NCI-H2029 (cell line): ENCODE measurements at places on chromosomes 7 and 10.

DNA sequence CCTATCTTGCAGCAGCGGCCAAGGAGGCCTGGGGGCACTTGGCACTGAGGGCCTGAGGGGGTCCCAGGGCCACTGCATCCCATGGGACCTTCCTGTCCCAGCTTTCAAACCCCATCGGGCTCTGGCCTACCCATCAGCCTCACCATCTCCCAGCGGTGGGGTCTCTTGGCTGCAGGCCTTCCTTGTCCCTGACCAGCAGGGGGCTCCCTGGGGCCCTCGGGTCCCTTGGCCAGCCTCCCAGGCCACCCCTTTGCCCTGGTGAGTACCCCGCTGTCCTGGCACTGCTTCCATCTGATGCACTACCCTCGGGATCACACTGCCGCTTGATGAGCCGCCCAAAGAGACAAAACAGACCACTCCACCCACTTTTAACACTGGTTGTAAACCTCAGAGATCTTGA lies 43.5 kb downstream of the YKT6 start:
- DNase-seq = no peak

DNA sequence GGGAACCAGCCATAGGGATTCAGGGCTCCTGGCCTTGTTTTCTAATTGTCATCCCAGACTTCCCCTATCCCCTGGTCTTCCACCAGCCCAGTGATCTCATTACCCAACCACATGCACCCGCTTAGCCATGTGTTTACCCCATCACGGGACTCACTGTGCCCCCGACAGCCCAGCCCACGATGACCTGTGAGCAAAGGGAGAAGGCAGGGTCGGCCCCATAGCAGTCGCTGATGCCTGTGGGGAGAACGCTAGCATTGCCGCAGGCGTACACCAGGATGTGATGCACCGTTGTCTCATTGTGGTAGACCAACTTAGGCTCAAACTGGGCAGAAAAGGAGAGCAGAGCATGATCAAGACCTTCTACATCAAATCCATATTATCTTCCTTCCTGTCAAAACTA lies 14.0 kb downstream of the PRSS58 start:
- DNase-seq = no peak

DNA sequence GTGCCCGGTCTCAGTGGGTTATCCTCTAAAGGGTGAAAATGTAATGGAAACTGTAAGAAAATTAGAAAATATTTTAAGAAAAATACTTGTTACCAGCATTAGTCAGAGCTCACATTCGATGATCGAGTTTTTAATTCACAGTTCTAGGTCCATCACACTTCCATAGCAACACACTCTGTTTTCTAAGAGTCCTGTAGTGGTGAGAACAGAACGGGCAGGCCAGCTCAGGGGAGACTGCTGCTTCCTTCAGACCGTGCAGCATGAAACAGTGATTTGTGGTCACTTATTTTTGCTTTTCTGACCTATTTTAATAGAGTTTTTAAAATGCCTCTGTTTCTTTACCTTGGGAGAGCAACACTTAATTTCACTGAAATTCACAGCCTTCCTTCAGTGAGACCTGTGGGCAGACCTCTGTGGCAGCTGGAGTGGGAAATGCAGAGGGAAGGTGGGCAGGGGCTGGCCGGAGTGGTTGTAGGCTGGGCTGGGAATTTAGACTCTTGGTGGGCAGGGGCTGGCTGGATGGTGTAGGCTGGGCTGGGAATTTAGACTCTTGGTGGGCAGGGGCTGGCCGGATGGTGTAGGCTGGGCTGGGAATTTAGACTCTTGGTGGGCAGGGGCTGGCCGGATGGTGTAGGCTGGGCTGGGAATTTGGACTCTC lies 1.5 kb downstream of the SUN1 start:
- no peak for DNase-seq

DNA sequence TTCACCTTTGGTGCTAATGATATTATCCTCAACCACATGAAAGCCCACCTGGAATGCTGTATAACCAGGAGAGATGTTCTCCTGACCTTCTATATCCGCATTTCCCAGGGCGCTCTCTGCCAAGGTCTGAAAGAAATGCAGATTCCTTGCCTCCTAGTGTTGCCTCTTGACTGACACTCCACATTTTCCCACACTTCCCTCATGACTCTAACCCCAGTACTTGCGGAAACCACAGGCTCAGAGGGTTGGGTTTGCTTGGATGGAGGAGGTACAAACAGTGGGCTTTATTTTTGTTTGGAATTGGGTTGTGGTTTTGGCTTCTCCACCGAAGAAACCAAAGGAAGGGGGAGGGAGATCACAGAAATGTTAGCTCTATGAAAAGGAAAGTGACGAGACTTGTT lies 222.9 kb upstream of the CELF2 start:
- DNase-seq = no peak

DNA sequence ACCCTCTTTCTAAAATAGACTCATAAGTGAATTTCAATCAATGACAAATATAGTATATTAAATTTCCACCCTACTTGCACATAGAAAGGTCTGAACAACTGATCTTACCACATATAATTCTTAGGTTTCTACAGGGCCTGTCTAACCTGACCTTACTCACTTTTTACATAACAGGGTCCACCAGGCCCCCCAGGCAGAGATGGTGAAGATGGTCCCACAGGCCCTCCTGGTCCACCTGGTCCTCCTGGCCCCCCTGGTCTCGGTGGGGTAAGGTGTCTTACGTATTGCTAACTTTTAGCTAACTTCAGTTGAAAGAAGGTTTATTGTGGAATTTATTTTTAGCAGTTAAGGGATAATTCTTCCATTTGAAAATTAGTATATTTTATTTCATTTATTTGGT lies 5.3 kb downstream of the COL1A2 start:
- DNase-seq = no peak

- no peak for DNase-seq
Observed at GRCh38 chr7:48305661-48306060, 134.4 kb downstream of the ABCA13 start.

DNA sequence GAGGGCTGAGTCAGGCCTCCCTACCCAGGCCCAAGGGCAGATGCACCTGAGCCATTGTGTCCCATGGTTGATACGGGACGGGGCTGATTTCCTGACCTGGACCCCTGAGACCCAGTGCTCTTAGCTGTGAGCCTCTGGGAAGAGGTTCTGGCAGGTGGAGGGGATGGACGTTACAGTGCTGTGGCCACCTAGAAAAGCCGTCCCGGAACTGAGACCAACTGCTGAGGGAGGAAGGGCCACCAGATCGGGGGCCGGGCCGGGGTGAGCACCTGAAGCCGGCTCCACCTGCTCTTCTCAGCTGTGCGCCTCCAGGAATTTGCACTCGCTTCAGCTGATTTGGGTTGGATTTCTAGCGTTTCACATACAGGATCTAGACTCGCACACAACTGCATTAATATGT lies 35.4 kb downstream of the CHST12 start:
- DNase-seq = no peak

DNA sequence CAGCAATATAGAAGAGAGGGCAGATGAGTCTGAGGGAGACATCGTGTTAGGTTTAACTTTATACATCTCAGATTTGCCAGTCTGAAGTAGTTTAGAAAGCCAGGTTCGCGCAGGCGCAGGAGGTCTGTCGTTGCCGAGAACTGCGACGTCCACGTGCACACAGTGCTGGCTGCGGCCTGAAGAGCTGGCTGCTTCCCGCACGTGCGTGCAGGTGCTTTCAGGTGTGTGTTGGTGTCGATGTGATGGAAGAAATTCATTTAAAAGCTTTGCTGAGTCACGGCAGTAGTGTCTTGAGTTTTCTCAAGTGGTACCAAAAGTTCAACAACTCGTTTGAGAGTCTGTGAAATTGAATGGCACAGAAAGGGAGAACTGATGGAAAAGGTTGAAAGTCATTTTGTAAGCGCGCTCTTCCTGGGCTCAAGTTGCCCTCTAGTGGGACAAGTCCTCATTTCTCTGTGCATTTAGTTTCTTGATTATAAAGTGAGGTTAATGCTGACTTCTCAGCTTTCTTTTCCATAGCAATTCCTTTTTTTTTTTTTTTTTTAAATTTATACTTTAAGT lies 18.6 kb downstream of the WDR37 start:
- no peak for DNase-seq

- DNase-seq = no peak
Observed at GRCh38 chr10:508726-509125, 180.7 kb downstream of the DIP2C start.

GRCh38 chr10:122780391-122780790 lies 65.3 kb downstream of the CUZD1 start:
- no peak for DNase-seq

- no peak for DNase-seq
Observed at GRCh38 chr7:76430211-76430610, 5.5 kb downstream of the ZP3 start.

DNA sequence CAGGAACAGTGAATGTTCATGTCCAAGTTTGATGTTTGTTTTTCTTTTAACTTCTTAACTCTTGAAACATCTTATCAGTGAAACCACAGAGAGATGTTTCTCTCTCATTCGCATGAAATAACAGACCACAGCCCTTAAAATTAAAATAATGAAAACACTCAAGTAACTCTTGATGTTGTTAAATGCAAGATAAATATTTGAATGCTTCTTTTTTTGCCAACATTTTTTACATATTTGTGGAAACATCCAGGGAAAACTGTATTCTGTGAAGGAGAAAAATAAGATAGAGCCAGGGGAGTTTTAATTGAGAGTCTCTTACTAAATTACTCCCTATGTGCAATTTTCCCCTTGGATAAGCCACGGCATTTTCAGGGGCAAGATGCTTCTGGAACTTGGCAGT lies 361.8 kb upstream of the MGMT start:
- no peak for DNase-seq
